Activated naive CD4-positive, alpha-beta T cell (primary cell): ENCODE measurements at places on chromosomes 3 and 15.

DNA sequence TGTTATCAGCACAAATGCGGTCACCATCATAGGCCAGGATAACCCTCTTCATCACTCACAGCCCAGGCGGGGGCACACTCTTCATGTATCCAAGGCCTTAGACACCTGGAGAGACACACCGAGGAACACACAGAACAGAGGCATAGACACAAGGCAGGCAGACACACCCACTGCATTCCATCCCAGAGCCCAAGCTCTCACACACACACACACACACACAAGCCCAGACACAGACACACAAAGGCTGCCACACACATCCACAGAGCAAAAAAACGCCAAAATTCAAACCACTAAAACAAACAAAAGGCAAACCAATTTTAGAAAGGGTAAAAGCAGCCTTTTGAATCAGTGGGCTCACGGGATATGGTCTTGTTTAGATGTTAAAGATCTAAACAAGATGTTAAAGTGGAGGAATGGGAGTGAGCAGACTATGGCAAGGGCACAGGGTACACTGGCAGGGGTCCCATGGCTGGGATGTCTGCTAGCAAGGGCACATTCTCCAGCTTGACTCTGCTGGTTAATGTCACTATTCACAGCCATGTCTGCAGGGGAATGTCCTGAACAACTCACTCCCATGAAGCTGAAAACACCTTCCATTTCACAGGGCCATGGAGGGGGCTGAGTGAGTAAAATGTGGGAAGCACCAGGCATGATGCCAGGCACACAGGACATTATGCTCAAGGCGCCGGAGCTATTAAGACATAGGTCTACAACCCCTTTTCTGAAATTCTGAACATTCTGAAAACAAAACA, 14.9 kb upstream of the CRABP1 start:
- DNase-seq, result no peak

DNA sequence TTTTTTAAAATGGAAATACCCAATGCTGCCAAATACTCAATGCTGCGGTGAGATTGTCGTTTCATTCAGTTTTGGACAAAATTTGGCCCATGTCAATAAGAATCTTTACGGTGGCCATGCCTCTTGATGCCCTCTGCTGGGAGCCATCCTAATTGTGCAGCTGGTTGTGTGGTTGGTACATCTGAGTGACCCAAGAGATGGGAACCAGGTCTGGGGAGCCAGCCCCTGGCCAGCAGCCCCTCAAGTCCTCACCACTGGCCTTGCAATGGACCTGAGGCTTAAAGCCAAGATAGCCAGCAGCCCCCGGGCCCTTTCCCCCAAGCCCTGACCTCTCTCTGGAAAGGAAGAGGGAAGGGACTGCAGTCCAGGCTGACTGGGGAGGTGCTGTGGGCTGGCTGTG, 36.4 kb upstream of the ESYT3 start:
- no peak for DNase-seq

DNA sequence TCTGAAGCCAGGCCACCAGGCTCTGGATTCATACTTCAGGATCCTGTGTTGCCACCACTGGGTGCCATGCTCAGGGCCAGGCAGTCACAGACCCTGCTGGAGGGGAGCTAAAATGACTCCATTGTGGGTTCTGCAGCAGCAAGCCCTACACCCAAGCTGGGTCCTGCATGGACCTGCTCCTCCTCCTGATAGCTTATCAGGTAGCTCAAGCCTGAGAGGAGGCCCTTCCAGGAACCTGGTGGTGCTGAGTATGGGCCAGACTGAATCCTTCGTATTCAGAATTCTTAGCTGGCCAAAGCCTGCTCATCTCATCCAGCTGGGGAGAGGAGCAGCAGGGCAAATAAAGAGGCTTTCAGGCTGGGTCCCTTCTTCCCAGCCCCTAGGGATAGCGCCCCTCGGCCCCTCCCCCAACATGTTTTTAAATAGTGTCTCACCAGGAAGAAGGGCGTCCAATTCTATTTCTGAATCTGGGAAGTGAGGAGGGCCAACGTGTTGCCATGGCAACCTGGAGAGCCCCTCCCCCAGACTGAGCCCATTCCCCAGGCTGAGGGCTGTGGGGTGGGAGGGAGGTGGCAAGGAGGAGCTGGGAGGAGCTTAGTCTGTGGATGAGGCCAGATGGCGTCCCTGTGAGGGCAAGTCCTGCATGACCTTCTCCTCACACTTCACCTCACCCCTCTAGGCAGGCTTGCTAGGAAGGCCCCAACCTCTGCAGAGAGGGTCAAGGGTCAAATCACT, 11.0 kb upstream of the CAMKV start:
- DNase-seq, result no peak

GRCh38 chr15:67145710-67146109, 80.3 kb downstream of the SMAD3 start:
- DNase-seq, result no peak

- DNase-seq, result no peak
Observed at GRCh38 chr3:141078200-141078599, 27.1 kb downstream of the SPSB4 start.

GRCh38 chr3:133505813-133506212, 67.7 kb upstream of the CDV3 start:
- no peak for DNase-seq

DNA sequence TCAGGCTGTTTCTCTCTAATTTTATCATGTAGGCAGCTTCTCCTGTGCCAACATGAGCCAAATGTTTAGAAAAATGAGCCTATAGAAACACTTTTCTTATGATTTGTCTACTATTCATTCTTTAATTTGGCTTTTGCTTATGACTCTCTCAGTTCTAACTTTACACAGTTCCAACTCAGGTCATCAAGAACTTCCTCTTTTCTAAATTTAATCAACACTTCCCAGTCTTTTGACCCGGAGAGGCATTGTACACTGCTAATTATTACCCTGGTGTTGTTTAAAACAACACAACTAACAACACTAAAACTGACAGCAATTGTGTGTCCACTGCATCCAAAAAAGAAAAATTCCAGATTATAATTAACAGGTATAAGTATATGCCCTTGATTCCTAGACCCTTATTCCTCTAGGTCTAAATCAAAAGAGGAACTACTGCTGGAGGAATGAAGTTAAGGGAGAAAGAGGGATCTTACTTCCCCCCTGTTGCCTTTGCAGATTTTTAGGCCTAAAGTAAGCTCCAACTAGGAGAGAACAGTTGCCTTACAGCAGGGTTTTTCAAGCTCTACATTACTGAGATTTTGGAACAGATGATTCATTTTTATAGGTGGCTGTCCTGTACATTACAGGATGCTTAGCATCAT, 332.2 kb upstream of the GOLIM4 start:
- DNase-seq, result no peak

GRCh38 chr3:66052721-66053549, 14.2 kb upstream of the MAGI1 start:
- DNase-seq, result no peak

- DNase-seq, result no peak
Observed at GRCh38 chr15:52031556-52031955, 12.5 kb downstream of the MAPK6 start.

GRCh38 chr3:31976302-31976701, 4.8 kb downstream of the OSBPL10 start:
- no peak for DNase-seq

DNA sequence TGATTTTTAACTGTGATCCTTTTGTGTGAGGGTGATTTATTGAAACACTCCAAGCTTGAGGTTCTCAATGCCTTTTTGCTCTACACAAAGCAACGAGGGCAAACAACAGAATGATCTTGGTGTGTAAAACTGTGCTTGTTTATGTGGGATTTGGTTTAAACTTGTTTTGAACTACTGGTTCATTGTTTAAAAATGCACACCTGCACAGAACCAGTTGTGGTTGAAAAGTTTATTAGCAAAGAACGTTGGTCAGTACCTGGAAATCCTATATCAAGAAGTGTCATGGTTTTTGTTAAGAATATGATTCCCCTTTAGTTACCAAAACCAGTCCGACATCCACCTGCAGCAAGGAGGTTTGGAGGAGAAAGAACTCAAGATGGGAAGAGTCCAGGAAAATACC, 239.4 kb downstream of the WNT5A start:
- no peak for DNase-seq

DNA sequence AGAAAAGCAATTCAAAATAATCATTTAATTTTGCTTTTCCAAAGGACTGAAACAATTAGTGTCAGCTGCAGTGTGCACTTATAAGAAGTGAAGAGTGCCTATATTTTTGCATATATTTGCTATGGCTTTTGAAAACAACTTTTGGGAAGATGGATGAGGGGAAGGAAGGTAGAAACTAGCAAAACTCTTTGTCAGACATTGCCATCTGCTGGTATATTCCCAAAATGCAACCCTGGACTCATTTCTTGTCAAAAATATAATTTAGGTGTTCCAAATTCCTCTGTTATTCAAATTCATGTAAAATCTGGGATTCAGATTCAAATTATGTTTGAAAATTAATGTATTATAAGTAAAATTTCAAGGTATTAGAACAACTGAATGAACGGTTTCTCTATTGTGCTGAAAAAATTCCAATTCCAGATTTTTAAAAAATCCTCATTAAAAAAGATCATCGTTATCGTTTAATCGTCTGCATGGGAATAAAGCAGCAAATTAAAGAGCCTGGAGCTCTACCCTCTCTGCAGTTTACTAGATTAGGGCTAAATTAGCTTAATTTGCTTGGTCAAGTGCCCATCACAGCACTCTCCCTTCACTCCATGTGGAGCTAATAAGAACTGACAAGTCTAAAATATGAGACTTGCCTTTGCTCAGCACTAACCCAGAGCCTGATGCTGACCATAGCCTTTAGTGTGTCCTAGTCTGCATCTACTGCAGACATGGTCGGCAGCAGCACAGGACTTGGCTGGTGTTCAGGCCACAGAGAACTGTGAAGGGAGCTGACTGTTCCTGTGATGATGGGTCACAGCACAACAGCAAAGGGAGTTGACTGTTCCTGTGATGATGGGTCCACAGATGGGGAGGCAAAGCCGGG, 67.9 kb upstream of the MITF start:
- no peak for DNase-seq

DNA sequence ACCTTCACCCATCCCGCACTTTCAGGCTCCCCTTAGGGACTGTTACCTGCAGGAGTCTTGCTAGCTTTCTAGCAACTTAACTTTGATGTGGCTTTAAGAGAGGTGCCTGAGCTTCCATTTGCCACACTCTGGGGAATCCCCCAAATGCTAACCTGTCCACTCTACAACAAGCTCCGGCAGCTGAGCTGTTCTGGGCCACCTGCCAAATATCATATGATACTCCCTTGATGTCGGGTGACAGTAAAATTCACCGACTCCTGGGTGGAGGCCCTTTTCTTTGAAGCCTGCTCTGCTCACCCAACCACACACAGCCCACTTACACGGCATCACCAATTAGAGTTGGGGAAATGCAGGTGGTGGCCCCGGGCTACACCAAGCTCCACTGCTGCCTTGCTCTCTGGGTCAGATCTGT, 38.0 kb upstream of the XCR1 start:
- DNase-seq, result peak; percentile 33

GRCh38 chr3:114595522-114596028, 301.7 kb downstream of the TIGIT start:
- no peak for DNase-seq

GRCh38 chr3:119627461-119627860, 29.8 kb downstream of the PLA1A start:
- no peak for DNase-seq

DNA sequence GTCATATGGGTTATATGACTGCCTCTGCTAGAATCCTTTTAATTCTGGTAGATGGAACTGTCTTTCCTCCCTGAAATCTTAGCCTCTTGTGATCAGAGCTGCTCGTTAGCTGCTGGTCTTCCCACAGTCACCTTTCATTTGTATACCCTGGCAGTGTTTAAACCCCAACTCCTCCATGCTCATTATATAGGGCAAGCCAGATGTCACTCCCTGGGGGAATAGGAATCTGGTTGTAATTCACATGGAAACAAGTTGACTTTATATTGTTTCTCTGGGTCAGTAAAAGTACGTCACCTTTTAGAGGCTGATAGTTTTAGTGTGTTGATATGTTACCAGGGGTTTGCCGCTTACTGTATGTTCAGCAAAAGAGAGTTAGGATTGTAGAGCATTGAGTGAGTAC, 103.5 kb downstream of the ITPR1 start:
- no peak for DNase-seq

GRCh38 chr3:56323986-56324420, 144.3 kb downstream of the ERC2 start:
- DNase-seq, result no peak

DNA sequence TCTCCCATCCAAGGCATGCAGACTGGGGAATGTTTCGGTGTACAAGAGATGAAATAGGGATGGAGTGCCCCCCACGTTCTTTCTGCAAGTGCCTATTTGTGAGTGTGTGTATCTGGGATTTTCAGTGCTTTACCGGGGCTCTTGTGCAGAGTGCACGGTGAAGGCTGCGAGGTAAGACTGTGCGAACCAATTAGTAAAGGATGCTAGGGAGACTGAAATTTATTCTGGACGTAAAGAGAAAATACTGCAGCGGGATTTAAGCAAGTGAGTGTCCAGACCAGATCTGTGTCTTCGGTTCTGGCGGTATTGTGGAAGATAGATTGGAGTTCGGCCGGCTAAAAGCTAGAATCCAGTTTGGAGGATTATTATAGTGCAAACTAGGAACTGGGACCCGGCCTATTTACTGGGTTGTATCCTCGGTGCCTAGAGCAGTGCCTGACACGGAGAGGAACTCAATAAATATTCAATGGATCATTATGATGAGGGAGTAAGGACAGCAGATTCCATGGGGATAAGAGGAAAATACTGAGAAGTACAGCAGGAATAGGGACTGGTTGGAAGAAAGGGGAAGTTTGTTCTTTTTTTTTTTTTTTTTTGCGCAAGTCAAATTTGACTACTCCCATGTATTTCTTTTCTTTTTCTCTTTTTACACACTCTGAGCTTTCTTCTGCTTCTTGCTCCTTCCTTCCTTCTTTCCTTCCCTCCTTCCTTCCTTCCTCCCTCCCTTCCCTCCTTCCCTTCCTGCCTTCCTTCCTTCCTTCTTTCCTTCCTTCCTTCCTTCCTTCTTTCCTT, 580 bp upstream of the MAGEF1 start:
- no peak for DNase-seq

DNA sequence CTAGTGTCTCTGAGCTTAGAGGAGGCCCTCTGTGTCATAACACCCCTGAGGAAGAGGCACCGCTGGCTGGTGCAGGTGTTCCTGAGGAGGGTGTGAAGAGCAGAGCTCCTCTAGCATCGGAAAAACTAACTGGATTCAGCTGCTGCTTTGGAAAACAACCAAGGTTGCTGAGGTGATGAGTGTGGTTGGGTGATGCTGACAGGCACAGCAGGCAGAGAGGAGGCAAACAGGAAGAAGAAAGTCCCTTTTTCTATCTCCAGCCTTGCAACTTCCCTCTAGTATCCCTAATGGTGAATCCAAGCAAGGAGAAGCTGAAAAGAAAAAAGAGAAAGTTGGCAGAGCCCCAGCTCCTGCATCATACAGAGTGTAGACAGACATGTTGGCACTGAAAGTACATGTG, 3.8 kb upstream of the OR4F15 start:
- no peak for DNase-seq
